ENCODE measurements at places on chromosomes 4 and X.

GRCh38 chr4:109816082-109816442, 500 bp downstream of the GAR1 start:
- DNase-seq: no peak

DNA sequence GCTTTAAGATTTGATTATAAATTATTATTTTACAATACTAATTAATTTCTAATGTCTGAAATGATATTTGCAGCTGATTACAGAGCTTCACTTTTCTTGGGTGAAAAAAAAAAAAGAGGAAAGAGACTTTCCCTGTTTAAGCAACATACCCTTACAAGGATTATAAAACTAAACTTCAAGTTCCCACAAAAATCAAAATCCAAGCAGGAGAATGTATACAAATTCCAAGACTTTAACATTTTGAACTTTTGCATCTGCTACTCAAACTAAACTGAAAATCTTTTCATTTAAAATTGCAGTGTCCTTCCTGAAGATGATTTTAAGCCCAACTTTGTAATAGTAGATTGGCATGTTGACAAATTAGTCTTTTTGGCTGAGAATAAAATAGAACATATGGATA, 742.4 kb upstream of the INTU start:
- no peak for DNase-seq

GRCh38 chr4:168787801-168788595, 222.1 kb downstream of the CBR4 start:
- no peak for DNase-seq

- DNase-seq: no peak
Observed at GRCh38 chrX:154399527-154400368, 1.6 kb downstream of the RPL10 start.

DNA sequence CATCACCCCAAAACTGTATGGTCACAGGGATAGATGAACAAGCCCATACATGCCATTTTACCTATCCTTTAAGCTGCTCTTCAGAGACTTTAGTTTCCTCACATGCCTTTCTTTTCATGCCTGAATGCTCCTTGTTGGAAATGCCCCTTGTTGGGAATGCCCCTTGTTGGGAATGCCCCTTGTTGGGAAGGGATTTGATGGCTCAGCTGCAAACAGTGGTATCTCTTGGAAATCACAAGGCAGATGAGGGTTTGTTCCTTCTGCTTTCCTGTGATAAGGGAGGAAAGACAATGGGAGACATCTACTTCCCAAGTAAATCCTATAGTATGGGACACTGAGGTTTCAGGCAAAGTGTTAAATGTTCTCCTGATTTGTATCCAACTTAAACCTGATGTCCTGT, 11.5 kb downstream of the CXCL2 start:
- DNase-seq: no peak

- DNase-seq: no peak
Observed at GRCh38 chrX:39648548-39649254, 449.1 kb downstream of the BCOR start.

DNA sequence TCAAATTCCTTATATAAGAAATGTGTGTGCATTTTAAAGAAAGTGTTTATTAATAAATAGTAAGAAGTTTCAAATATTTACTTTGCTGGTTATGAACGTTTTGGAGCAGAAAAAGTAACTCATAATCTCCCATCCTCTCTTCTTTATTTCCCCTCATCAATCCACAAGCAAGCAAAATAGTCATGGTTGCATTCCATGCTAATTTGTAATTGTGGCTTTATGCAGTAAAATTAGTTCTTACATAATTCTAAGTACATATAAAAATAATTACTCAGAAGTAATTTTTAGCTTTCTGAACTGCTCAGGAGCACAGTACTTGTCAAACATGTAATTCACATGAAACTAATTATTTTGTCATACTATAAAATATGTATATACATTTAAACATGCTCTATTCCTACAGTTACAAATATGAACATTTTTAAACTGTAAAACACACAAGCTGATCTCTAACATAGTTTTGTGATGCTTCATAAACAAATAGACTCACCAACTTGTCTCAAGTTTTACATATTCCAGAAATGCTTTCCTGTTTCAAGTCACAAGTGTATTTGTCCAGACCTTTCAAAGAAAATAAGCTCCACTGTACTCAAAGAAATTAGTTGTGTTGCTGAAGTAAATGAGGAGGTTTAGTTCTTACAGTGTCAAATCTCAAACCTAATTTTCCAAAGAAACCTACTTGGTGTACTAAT, 218.9 kb downstream of the PABPC4L start:
- no peak for DNase-seq

DNA sequence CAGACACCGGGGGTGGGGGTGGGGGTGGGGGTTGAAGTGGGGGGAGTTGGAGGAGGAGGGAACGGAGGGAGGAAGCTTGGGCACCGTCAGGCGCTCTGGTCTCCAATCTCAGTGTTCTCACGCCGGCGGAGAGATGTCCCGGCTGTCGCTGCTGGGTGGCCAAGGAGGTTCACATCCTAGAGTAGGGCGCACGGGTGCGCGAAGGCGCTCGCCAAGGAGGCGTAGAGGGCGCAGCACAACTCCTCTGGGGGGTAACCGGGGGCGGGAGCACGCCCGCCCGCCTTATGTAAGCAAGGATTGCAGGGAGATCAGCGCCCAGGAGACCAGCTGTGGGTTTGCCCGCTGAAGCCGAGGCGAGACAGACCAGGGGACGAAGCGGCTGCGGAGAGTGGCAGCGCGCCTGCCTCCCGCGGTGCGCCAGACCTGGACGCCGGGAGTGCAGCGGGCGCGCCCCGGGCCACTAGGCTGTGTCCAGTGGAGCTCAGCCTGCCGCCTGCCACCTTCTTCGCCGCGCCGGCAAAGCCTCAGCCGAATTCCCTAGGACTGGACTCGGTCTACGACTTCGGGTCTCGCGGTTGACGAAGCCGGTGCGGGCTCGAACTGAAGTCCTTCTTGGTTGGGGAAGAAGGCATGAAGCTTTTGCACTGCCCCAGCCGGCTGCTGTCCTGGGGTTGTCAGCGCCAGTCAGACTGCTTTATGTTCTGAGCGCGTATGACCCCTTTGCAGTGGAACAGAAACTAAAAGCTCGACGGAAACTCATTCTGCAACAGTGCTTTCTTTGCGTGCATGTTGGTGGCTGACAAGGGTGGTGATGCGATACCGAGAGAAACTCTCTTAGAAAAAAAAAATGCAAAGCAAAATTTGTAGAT, 707 bp upstream of the UNC5C start:
- DNase-seq: no peak

DNA sequence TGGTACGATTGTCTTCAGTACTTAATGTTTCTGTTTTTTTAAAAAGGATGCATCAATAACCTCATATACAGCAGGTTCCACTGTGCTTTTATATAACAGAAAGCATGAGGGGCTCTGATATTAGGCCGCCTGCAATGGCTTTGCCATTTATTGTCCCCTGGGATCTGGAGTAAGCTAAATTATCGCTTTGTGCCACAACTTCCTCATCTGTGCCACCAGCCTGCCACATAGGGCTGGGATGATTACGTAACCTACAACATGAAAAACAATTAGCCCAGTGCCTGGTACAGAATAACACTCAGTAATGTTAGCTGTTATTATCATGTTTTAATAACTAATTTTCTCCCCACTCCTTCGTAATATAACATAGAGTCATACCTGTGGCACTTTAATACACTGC, 65.5 kb upstream of the TRIM2 start:
- DNase-seq: no peak

DNA sequence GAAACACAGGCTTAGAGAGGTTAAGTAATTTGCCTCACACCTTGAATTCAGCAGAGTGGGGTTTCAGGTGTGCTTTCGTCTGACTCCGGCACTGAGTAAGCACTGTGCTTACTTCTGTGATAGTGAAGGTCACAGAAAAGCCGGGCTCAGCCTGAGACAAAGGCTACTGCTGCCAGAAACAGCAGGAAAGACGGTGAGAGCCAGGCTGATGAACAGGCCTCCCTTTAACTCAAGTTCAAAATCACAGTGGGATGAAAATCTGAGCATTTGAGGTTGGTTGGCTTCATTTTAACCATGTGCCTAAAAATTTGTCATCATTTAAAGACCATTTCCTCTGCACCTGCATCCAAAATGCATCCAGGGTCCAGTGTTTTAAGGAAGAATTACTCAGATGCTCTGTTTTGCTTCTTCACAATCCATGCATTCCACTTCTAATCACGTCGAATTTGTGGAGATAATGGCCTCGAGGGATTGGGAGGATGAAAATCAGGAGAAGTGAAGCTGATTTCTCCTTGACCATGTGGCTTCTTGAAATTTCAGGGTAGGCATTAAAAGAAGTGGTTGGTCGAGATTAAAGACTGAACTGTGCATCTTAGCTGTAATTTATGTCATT, 121.2 kb upstream of the LNX1 start:
- DNase-seq: no peak

GRCh38 chrX:136199365-136199764, 51.8 kb downstream of the MAP7D3 start:
- no peak for DNase-seq

DNA sequence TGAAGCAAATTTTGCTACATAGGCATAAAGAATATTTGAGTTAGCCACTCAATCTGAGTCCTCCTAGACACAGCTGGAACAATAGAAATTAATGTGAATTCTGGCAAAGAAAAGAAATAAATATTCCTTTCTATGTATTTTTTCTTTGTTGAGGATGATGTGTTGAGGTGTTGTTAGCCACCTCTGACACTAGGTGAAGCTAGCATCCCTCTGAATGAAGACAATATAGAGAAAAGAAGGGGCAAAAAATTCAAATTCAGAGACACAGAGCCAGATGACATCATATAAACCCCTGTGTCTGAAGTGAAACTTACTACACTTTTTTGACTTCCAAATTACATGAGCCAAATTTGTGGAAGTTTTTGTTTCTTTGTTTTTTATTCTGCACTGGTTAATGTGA, 34.6 kb upstream of the TMPRSS11D start:
- no peak for DNase-seq

DNA sequence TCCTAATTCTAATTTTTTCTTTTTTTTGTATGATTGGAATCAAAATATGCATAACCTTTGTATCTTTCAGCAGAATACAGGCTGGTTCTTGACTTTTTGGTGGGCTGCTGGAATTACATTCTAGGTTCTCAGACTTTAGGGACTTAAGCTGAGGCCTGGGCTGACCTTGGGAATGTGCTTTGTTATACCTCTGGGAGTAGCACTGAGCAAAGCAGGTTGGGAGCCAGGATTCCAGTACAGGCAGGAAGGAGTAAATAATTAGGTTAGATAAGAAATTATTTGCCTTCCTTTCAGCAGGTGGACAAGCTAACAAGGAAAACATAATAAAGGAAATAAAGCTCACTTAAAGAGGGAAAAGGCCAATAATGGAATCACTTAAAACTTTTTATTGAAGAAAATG, 49.9 kb upstream of the SLC4A4 start:
- DNase-seq: no peak

- DNase-seq: no peak
Observed at GRCh38 chr4:24978291-24979075, 52.3 kb downstream of the LGI2 start.

DNA sequence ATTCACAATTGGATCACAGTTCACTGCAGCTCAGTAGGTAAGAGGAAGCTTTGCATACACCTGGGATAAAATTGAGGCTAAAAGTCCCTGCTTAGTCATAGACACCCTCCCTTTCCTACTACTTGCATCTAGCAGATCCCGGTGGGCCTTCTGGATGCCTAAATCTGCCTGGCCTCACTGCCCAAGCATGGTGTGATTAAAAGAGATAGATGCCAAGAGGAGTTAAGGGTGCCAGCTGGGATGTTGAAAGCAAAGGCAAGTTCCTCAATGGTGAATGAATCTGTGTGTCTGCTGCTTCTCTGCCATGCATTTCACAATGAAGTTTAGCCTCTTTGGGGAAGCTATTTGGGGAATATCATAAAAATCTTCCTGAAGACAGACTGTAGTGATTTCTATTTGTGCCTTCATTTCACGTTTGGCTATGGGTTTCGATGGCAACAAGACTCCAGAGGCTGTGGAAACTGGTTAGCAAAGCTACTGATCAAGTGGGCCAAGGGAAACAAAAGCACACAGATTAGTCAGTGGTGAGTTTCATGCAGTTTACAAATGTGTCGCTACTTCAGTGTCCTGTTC, 534.0 kb downstream of the ANKRD50 start:
- no peak for DNase-seq

DNA sequence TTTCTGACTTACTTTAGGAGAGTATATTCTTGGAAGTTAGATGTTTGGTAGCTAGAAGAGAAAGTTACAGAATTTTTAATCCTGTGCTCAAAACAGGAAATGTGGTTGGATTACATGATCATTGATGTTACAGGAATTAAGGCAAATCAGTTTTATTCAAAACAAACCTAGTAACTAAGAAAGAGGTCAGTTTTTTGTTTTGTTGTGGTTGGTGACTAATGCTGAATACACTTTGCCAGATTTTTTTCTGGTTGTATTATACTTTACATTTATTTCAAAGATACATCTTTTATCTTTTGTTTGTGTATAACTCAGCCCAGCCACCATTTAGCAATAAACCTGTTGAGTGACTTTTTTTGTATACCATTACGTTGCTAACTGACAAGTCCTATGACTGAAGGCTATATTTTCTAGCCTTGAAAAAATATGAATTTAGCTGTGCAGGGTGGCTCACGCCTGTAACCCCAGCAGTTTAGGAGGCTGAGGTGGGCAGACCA, 116.7 kb downstream of the KLHL8 start:
- DNase-seq: peak; percentile 64

DNA sequence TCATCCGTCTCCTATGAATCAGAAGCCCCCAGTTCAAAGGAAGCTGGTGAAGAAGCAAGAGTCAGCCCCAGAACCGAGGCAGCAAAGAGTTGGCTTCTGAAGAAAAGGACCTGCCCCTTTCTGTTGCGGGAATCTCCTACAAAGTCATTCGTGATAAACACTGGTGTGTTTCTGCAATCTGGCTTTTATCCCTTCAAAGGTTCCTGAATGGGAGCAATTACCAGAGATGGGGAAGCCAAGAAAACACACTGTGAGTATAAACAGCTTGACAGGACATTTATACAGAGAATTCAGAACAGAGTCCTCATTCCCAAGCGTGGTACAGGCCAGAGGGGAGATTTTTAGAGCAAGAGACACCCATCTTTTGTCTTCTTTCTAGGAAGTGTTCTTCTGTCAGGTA, 226.8 kb upstream of the LNX1 start:
- DNase-seq: no peak

DNA sequence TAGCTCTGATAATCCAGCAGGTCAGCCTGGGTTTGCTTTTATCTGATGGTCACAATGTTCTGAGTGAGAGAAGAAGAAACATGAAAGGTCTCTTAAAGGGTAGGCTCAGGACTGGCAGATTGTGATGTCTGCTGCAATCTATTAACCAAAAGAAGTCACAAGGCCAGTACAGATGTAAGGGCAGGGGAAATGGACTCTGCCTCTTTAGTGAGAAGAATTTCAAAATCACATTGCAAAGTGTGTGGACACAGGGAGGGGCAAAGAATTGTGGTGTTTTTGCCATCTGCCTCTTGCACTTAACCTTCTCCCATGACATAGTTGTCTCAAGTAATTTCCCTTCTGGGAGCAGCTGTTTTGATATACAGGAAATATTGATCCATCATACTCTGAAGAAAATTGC, 40.9 kb downstream of the IL1RAPL1 start:
- no peak for DNase-seq

DNA sequence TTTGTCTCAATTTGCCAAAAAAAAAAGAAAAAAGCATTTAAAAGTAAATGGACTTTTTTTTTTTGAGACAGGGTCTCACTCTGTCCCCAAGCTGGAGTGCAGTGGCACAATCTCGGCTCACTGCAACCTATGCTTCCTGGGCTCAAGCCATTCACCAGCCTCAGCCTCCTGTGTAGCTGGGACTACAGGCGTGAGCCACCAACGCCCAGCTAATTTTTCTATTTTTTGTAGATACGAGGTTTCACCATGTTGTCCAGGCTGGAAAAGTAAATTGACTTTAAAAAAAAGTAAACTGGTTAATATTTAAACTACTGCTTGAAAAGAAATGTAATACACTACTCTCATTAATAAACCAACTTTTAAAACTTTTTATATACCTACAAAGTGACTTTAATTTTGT, 5.9 kb downstream of the AIFM1 start:
- DNase-seq: no peak
